Heart right ventricle (tissue), 16 donors: ENCODE measurements at places on chromosomes 2 and 18.

GRCh38 chr2:42092084-42092996, 44.5 kb downstream of the PKDCC start:
- DNase-seq, result no peak
- no peaks in the 10 kb centered on the region for H3K4me1 ChIP-seq
- no peak overlapping the region for H3K4me3 ChIP-seq
- H3K27me3 ChIP-seq, result no peaks in the 10 kb centered on the region
- no peak overlapping the region for H3K27ac ChIP-seq
- no peaks in the 10 kb centered on the region for H3K36me3 ChIP-seq

- no peak overlapping the region for H3K4me3 ChIP-seq
- DNase-seq, result no peak
- H3K27me3 ChIP-seq, result no peaks in the 10 kb centered on the region
- H3K27ac ChIP-seq, result no peak overlapping the region
- no peaks in the 10 kb centered on the region for H3K36me3 ChIP-seq
- H3K4me1 ChIP-seq, result no peaks in the 10 kb centered on the region
Measured at GRCh38 chr2:128414946-128415778, 96.5 kb upstream of the HS6ST1 start.

DNA sequence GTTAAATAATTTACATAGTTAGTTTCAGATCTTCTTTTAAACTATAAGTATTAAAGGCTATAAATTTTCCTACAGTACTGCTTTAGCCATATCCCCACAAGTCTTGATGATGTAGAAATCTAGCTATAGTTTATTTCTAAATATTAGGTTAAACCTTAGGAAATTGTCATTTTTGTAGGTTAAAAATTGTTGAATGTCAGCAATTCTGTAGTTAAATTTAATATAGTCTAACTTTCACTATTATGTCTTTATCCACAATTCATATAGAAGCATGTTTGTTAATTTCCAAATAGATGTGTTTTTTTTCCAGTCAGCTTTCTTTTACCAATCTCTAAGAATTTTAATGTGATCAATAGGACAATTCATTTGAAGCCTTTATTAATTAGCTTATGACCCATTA, 199.7 kb downstream of the ETAA1 start:
- H3K4me1 ChIP-seq, result no peaks in the 10 kb centered on the region
- DNase-seq, result no peak
- no peaks in the 10 kb centered on the region for H3K27me3 ChIP-seq
- H3K36me3 ChIP-seq, result no peaks in the 10 kb centered on the region
- no peak overlapping the region for H3K4me3 ChIP-seq

- no peak for DNase-seq
- no peaks in the 10 kb centered on the region for H3K27me3 ChIP-seq
- H3K27ac ChIP-seq, result peak overlapping the region; percentile 99
- peak overlapping the region; percentile 72 for H3K4me3 ChIP-seq
- no peaks in the 10 kb centered on the region for H3K36me3 ChIP-seq
Measured at GRCh38 chr2:43228321-43228751, 1.9 kb upstream of the ZFP36L2 start.

GRCh38 chr2:69946351-69947324, 14.8 kb downstream of the ASPRV1 start:
- peaks cover 16% of the 10 kb centered on the region for H3K4me1 ChIP-seq
- peaks cover 14% of the 10 kb centered on the region for H3K36me3 ChIP-seq
- no peaks in the 10 kb centered on the region for H3K27me3 ChIP-seq
- DNase-seq, result no peak
- H3K4me3 ChIP-seq, result no peak overlapping the region

- H3K4me1 ChIP-seq, result peaks cover 11% of the 10 kb centered on the region
- no peak for DNase-seq
- H3K27ac ChIP-seq, result no peak overlapping the region
- no peaks in the 10 kb centered on the region for H3K27me3 ChIP-seq
Measured at GRCh38 chr2:18662689-18663088, 73.3 kb upstream of the NT5C1B start.

GRCh38 chr2:68468801-68469200, 1.4 kb downstream of the APLF start:
- H3K4me1 ChIP-seq, result peaks cover 21% of the 10 kb centered on the region
- H3K27me3 ChIP-seq, result no peaks in the 10 kb centered on the region
- no peak overlapping the region for H3K4me3 ChIP-seq
- no peak for DNase-seq
- no peaks in the 10 kb centered on the region for H3K36me3 ChIP-seq
- no peak overlapping the region for H3K27ac ChIP-seq

GRCh38 chr2:241546771-241547498, 11.6 kb upstream of the BOK start:
- H3K4me1 ChIP-seq, result peaks cover 22% of the 10 kb centered on the region
- no peak overlapping the region for H3K4me3 ChIP-seq
- H3K27me3 ChIP-seq, result peaks cover 2% of the 10 kb centered on the region
- no peak for DNase-seq
- H3K27ac ChIP-seq, result no peak overlapping the region

- no peak overlapping the region for H3K4me3 ChIP-seq
- no peak for DNase-seq
- H3K36me3 ChIP-seq, result no peaks in the 10 kb centered on the region
- H3K4me1 ChIP-seq, result no peaks in the 10 kb centered on the region
Measured at GRCh38 chr2:9201185-9201891, 5.3 kb upstream of the ASAP2 start.

GRCh38 chr2:75019790-75020189, 61.3 kb downstream of the POLE4 start:
- H3K36me3 ChIP-seq, result no peaks in the 10 kb centered on the region
- no peaks in the 10 kb centered on the region for H3K4me1 ChIP-seq
- no peaks in the 10 kb centered on the region for H3K27me3 ChIP-seq

- no peak overlapping the region for H3K4me3 ChIP-seq
- H3K4me1 ChIP-seq, result no peaks in the 10 kb centered on the region
- no peaks in the 10 kb centered on the region for H3K27me3 ChIP-seq
Measured at GRCh38 chr2:177340158-177340557, 52.4 kb upstream of the AGPS start.

DNA sequence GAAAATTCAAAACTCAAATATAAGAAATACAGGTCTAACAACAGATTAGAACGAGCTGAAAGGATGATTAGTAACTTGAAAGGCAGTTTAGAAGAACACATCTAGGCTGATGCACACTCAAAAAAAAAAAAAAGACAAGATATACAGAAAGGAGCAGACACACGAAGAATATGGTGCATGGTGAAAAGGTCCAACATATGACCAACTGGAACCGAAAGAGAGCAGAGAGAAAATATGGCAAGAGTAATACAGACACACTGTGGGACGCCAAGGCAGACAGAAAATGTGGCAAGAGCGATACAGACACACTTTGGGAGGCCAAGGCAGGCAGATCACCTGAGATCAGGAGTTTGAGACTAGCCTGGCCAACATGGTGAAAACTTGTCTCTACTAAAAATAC, 39.8 kb downstream of the NDUFA10 start:
- H3K27ac ChIP-seq, result no peak overlapping the region
- no peaks in the 10 kb centered on the region for H3K4me1 ChIP-seq
- no peak for DNase-seq
- no peak overlapping the region for H3K4me3 ChIP-seq
- H3K36me3 ChIP-seq, result peaks cover 30% of the 10 kb centered on the region

DNA sequence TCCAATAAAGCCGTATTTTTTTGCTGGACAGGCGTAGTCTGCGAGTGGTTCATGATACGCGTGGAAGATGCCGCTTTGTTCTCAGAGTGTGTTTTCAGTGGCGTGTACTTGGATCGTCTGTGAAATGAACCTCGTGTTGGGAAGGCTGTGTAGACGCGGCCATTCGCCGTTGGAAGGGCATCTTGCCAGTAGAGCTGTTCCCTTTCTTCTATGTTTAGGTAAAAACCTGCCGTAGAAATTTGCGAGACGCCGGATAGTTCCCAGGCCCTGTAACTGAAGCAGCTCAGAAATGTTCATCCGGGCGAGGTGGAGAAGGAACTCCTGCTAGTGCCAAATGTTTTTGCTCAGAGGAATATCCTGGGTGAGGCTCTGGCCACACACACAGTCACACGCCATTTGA, 133.6 kb downstream of the NFATC1 start:
- H3K36me3 ChIP-seq, result no peaks in the 10 kb centered on the region
- H3K4me3 ChIP-seq, result no peak overlapping the region
- peaks cover 12% of the 10 kb centered on the region for H3K4me1 ChIP-seq
- no peaks in the 10 kb centered on the region for H3K27me3 ChIP-seq

GRCh38 chr2:175457895-175458448, 276.5 kb upstream of the ATP5MC3 start:
- no peaks in the 10 kb centered on the region for H3K4me1 ChIP-seq
- no peak for DNase-seq
- peaks cover 13% of the 10 kb centered on the region for H3K27me3 ChIP-seq
- H3K36me3 ChIP-seq, result no peaks in the 10 kb centered on the region

- no peak for DNase-seq
- no peaks in the 10 kb centered on the region for H3K4me1 ChIP-seq
- H3K4me3 ChIP-seq, result no peak overlapping the region
- H3K27me3 ChIP-seq, result no peaks in the 10 kb centered on the region
- no peaks in the 10 kb centered on the region for H3K36me3 ChIP-seq
- H3K27ac ChIP-seq, result no peak overlapping the region
Measured at GRCh38 chr2:6418291-6418690, 447.4 kb downstream of the CMPK2 start.

- no peaks in the 10 kb centered on the region for H3K27me3 ChIP-seq
- H3K27ac ChIP-seq, result peak overlapping the region; percentile 68
- H3K4me1 ChIP-seq, result peaks cover 7% of the 10 kb centered on the region
- peaks cover 37% of the 10 kb centered on the region for H3K36me3 ChIP-seq
- DNase-seq, result no peak
Measured at GRCh38 chr2:200877443-200877842, 11.4 kb downstream of the PPIL3 start.

DNA sequence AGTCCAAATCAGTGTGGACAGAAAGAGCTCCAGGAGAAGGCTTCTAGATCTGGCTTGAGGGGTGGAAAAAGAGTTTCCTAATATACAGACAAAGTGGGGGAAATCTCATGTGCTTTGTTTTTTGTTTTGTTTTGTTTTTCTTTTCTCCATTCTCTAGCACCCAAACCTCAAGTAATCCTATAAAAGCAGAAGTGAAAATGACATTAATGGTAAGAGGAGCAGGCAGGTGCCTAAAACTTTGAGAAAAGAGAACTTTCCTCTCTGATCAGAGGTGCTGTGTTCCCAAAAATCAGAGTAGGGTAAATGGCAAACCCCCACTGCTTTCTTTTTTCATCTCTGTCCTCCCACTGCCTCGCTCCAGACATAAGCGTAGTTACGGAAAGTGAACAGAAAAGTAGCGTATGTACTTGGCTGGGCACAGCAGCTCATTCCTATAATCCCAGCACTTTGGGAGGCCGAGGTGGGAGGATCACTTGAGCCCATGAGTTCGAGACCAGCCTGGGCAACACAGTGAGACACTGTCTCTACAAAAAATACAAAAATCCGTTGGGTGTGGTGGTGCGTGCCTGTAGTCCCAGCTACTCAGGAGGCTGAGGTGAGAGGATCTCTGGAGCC, 77.8 kb downstream of the FAM161A start:
- DNase-seq, result no peak
- no peaks in the 10 kb centered on the region for H3K27me3 ChIP-seq
- H3K4me3 ChIP-seq, result no peak overlapping the region
- H3K36me3 ChIP-seq, result no peaks in the 10 kb centered on the region

- no peak for DNase-seq
- no peak overlapping the region for H3K4me3 ChIP-seq
- H3K4me1 ChIP-seq, result no peaks in the 10 kb centered on the region
- H3K36me3 ChIP-seq, result no peaks in the 10 kb centered on the region
- H3K27ac ChIP-seq, result no peak overlapping the region
Measured at GRCh38 chr2:224210286-224211180, 171.4 kb upstream of the SERPINE2 start.

DNA sequence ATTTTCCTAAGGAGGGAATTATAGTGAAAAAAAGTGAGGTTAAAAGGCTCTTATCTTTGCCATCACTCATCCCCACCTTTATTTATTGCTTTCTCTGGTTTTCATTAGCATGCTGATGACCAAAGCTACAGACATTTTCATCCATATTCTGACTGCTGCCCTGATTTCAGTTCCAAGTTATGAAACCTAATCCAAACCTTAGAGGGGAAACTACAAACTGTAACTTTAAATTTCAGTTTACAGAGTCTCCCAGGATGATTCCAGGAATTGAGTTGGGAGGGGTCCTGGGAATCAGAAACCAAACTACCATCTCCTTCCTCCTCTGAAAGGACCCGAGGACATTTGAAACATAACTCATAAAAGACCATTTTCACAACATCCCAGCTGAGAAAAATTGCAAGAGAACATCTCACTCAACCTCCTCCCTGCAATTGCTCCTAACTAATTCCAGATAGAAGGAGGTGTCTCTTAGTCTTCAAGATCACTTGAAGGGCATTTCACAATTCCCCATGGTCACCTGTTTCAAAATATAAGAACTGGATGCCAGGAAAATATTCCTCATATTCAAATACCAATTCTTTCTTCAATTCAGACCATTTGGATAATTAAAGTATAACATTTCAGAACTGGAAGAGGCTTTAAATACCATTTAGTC, 520.6 kb downstream of the TNS1 start:
- H3K36me3 ChIP-seq, result no peaks in the 10 kb centered on the region
- no peak for DNase-seq
- H3K4me3 ChIP-seq, result no peak overlapping the region
- H3K27ac ChIP-seq, result no peak overlapping the region
- H3K27me3 ChIP-seq, result no peaks in the 10 kb centered on the region

DNA sequence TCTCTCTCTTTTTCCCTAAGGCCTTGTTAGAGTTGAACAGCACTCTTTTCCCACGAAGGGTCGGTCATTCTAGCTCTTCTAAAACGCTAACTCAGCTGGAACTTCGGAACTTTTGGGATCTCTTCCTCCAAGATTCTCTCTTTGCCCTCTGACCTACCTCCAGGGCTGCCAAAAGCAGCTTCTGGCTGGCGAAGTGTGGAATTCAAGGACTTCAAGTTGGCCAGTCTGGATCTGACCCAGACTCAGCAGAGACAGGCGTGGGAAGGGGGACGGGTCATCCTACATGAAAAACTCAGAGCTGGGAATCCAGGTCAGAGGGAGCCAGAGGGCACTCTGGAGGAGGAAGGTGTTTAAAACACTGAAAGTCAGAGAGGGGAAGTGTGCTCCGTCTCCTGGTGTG, 305.5 kb upstream of the HDAC4 start:
- no peaks in the 10 kb centered on the region for H3K36me3 ChIP-seq
- no peak overlapping the region for H3K27ac ChIP-seq
- H3K27me3 ChIP-seq, result peaks cover 6% of the 10 kb centered on the region
- H3K4me1 ChIP-seq, result no peaks in the 10 kb centered on the region

- no peaks in the 10 kb centered on the region for H3K27me3 ChIP-seq
- DNase-seq, result no peak
- no peak overlapping the region for H3K27ac ChIP-seq
- no peak overlapping the region for H3K4me3 ChIP-seq
Measured at GRCh38 chr2:109226128-109226527, 97.1 kb downstream of the SH3RF3 start.

DNA sequence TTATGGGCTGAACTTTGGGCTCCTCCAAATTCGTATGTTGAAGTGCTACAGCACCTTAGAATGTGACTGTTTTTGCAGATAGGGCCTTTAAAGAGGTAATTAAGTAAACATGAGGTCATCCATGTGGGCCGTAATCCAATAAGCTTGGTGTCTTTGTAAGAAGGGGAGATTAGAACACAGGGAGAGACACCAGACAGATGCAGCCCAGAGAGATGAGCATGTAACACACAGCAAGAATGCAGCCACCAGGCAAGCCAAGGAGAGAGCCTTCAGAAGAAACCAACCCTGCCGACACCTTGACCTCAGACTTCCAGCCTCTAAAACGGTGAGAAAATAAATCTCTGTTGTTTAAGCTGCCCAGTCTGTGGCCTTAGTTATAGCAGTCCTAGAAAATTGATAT, 74.3 kb downstream of the HRH4 start:
- no peaks in the 10 kb centered on the region for H3K4me1 ChIP-seq
- no peak for DNase-seq
- H3K27ac ChIP-seq, result no peak overlapping the region
